Natural killer cell treated with Interleukin-12 subunit alpha and Interleukin-12 subunit beta and Interleukin-15 and Interleukin-18, amount 100 ng/mL, for 72 hours (primary cell): ENCODE measurements at places on chromosomes 1 and 21. TPM values are rescaled to one million over a fixed set of nuclear protein-coding genes. Genes with fewer than 3 reads are reported as not detected.

PALMD gene
- not detected for total RNA-seq

USP1 gene
- 57.6 TPM for total RNA-seq

AMPD1 gene
- not detected for total RNA-seq

CFAP107 gene
- not detected for total RNA-seq

RPTN gene
- total RNA-seq: not detected

IQCC gene
- total RNA-seq: 1.7 TPM

PAQR7 gene
- 6.3 TPM for total RNA-seq

AGT gene
- not detected for total RNA-seq

SLC16A4 gene
- total RNA-seq: 0.48 TPM

DIRAS3 gene
- not detected for total RNA-seq

RNF186 gene
- not detected for total RNA-seq

DNA sequence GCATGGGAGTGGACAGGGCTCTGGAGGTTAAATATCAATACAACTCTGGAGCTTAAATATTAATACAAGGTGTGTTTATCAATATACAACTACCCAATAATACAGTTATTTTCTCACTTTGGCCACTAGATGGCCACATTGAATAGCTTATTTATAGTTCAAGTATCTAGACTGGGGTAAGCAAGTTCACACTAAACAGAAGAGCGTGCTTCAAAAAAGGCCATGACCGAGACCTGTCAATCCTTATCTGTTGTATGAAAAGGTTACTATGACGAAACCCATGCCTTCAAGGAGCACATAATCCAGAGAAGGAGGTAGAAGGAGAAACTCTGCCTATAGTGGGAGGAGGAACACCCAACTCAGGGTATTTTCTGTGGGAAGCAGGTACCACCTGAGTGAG is 29.1 kb downstream of the CHML start:
- DNase-seq: no peak

DNA sequence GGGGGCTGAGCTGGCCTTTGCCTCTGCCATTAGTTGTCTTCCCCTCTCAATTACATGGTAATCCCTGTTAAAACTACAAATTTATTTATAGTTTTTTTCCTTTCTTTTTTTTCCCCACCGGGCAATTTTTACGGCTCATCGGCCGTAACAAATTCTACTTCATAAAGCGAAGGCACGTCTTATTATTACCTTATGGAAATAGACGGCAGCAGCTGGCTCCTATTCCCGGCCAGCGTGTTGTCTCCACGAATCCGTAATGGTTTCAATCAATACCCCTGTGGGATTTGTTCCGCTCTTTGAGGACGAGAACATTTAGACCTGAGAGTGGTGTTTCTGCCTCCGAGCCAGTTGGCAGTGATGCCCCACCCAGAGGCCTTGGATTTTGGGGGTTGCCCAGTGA is 52.4 kb upstream of the IGSF21 start:
- no peak for DNase-seq

GRCh38 chr1:24015221-24016210 is 35.4 kb upstream of the SRSF10 start:
- DNase-seq: no peak

GRCh38 chr1:234696148-234696576 is 86.2 kb upstream of the IRF2BP2 start:
- no peak for DNase-seq

- DNase-seq: peak; percentile 80
These were observed 14.3 kb upstream of the LSM10 start for GRCh38 chr1:36411674-36412648.

DNA sequence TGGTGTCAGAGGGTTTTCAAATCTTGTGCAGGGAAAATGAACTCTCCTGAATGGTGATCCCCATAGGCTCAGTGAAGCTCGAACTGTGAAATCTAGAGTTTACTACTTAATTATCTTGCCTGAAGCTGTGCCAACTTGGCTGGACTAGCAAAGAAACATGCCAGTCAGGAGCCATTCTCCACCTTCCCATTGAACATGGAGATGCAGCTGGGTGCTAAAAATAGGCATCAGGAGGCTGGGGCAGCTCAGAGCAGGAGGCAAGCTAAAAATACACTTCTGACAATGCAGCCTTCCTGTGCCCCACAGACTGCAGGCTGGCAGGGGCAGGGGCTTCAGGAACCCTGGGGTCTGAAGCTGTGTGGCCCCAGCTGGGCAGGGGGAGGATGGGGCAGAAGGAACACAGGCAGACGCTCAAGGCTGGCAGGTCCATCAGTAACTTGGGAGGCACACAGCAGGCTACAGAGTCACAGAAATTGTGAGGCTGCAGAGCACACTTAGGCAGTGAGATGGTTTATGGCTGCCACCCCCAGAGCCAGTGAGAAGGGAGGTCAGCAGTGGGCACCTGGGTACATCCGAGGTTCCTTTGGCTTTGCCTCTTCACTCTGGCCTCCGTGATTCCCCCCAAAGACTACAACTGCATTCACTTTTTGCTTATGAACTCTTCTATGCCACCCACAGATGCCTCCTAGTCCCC is 155.4 kb upstream of the KCND3 start:
- DNase-seq: no peak

GRCh38 chr21:46503922-46504550 is 45.3 kb downstream of the DIP2A start:
- DNase-seq: no peak

DNA sequence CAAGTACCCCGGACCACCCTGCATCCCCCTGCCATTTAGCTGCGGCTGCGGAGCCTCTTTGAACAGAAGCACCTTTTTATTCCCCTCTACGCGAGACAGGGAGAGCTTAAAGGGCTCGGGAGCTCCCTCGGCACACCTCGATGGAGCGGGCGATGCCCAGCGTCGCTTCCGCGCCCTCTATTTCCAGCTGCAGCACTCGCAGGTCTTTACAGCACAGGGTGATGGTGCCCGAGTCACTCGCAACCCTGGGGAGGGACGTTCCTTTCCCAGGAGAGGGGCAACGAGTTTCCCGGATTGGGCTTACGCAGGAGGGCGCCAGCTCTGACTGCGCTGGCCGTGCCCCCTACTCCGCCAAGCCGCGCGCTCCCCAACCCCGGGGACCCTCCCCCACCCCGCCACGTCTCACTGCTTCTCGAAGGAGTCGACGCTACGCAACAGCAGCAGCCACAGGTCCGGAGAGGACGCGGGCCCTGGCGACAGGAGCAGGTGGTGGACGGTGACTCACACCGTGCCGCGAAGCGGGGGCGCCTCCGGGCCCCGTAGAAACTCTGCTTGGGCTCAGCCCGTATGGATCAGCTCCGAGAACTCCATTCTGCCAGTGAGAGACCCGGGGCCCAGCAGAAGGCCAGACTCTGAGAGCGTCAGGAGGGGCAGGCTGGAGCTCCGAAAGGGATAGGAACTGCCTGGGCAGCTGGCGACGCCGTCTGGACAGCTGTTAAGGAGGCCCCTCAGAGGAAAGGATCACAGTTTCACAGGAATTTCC is 5.8 kb upstream of the FAM167B start:
- DNase-seq: no peak

- DNase-seq: no peak
These were observed at the start of gene ADGRB2 for GRCh38 chr1:31764312-31765040. ADGRB2 (minus strand) TSS chr1:31764340; CDS start chr1:31757221, 7,119 bp downstream.

- peak; percentile 90 for DNase-seq
These were observed 31.0 kb upstream of the CD1D start for GRCh38 chr1:158149577-158150269.

GRCh38 chr21:34897828-34898227 is 151.3 kb downstream of the RUNX1 start:
- DNase-seq: no peak

DNA sequence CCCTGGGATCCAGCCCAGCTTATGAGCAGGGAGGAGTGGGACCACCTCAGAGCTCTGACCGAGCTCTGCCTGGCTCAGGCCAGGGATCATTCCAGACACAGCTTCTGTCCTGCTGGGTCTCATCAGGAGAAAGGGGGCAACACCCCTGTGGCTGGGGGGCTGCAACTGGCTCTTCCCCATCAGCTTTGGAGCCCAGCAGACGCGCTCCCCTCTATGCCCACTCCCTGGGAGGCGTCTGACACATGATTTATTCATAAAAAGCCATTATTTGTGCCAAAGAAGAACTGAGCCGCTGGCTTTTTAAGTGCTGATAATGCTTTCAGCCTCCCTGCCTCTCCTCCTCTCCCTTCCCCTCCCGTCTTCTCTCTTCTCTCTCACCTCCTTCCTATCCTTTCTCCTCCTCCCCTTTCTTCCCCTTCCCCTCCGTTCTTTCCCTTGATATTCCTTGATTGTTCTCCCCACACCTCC is 25.0 kb downstream of the FOXO6 start:
- no peak for DNase-seq

DNA sequence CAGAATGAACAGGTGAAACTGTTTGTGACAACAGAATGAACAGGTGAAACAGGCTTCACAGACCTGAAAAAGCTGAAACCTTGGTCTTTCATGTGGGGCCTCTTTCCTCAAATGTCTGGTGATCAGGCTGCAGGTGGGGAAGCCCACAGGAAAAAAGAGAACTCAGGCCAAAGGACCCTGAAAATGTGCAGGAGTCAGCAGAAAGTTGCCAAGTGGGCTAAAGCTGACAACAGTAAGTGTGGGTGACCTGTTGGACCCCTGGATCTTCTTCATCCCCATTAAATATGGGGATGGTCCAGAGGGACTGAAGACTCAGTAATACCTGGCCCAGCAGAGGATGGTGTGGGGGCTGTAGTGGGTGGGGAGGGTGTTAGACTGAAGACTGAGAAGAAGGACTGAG is 9.1 kb upstream of the CHIT1 start:
- no peak for DNase-seq

DNA sequence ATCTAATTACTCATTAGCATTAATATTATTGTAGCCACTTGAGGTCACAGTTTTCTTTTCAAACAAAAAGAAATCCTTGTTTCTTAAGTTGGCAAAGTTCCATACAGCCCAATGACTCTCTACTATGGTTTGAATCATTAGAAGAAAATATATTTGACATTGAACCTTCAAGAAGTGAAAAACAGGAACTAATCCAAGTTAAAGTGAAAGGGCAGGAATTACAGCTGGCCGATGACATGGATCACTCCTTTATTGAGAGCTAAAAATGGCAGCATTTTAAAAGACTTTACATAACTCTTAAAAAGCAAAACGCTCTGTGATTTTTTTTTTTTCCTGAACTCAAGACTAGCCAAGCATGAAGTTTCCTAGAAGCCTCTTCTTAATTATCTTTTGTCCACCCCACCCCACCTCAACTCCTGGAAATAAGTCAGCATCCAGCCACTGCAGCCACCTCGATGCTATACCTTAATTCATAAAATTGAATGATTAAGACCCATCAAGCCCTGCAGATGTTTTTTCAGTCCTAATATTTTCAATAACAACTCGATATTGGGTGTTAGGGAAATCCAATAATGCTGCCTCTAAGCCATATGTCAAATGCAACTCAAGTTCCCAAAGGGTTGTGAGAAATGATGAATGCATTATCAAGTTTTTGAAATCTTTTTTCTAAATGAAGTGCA is 323.1 kb downstream of the HHIPL2 start:
- no peak for DNase-seq

- DNase-seq: no peak
These were observed 252.4 kb upstream of the DUSP10 start for GRCh38 chr1:221994274-221994698.

DNA sequence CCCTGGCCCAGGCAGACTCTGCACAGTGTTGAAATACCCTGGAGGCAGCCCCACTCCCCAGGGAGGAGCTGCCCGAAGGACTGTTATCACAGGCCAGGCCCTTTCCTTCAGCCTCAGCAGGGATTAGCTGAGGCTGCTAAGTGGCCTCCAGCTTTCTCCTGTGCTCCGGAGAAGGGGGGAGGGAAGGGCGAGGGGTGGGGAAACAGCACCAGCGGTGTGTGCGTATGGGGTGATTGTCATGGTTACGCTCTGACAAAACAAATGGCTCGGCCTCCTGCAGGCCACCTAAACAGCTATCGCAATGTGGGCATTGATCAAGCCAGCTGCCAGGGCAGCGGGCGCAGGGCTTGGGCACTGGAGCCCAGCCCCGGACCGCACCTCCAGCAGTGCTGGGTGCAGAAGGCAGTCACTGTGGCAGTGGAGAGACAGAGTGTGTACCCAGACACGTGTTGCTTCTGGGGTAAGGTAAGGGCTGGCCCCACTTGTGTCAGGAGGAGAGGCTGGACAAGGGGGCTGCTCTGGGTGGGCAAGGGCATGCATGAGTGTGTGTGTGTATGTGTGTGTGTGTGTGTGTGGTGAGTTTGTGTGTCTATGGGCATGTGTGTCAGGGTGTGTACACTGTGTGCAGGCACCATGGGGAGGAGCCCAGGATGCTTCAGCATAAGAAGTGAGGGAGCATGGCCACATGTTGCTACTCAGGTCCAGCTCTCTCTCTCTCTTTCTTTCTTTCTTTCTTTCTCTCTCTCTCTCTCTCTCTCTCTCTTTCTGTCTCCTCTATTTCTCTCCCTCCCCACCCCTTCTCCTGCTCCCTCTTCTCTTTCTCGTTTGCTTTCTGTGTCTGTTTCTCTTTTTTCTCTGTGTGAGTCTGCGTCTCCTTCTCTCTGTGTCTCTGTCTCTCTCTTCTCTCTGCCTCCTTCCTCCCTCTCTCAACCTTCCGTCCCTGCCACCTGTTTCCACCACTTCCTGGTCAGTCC is at the start of gene VWA5B1:
Gene VWA5B1, plus strand, starts transcription at position 252 of the 974 bp plus-strand sequence. CDS start 19,727 bp downstream, outside the sequence.
- no peak for DNase-seq

- DNase-seq: no peak
These were observed 92.7 kb downstream of the LRRC8C start for GRCh38 chr1:89725631-89726030.

- DNase-seq: peak; percentile 44
These were observed 265.8 kb downstream of the CAMTA1 start for GRCh38 chr1:7050751-7051665.

DNA sequence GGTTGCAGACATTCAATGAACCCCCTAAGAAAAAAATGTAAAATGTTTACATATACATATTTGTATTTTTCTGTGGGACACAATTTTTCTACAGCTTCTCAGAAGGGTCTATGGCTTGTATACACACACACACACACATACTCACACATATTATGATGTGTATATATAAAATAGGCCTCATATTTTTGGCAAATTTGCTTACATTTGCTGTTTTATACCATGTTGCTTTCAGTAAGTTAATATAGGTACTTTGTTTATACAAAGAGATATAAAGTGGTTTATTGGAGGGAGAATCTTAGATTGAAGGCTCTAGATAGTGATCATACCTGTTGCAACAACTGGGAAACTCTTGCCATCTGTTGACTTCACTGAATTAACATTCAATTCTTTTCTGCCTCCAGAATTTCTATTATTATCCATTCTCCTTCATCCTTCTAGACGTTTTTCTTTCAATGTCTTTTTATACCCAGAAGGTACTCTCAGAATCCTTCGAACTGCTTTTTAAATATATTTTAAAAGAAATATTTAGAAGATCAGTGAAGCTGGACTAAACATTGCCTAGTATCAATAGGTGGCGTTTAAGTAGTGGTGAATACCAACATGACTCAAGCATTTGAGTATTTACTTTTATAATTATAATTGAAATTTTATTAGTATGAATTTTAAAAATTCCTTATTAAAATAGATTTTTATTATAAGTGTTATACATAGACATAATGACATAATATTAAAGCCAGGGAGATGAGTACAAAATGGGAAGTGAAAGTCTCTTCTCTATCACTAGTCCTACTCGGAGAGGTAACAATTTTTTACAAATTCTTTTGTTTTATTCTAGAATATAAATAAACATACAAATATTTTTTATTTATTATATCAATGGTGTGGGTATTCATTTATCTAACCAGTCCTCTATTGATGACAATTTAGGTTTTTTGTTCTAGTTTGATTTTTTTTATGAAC is 10.2 kb downstream of the CD55 start:
- no peak for DNase-seq
